Left kidney (tissue), 8 donors: ENCODE measurements at places on chromosomes 2 and 18. TPM values are rescaled to one million over a fixed set of nuclear protein-coding genes. Genes with fewer than 3 reads are reported as not detected.

Gene METTL21A
- 33.2 TPM for polyA plus RNA-seq

Gene EDAR
- 3.1 TPM for polyA plus RNA-seq

Gene YES1
- 75.3 TPM for polyA plus RNA-seq

Gene UNC80
- 2.2 TPM for polyA plus RNA-seq

Gene NPAS2
- 16.8 TPM for polyA plus RNA-seq

Gene RESP18
- polyA plus RNA-seq = not detected

Gene PTPRN
- 0.27 TPM for polyA plus RNA-seq

Gene PJVK
- 19.3 TPM for polyA plus RNA-seq

Gene SPATA3
- polyA plus RNA-seq = not detected

- DNase-seq = no peak
Measured at GRCh38 chr2:209694748-209695147, 76.9 kb upstream of the UNC80 start.

DNA sequence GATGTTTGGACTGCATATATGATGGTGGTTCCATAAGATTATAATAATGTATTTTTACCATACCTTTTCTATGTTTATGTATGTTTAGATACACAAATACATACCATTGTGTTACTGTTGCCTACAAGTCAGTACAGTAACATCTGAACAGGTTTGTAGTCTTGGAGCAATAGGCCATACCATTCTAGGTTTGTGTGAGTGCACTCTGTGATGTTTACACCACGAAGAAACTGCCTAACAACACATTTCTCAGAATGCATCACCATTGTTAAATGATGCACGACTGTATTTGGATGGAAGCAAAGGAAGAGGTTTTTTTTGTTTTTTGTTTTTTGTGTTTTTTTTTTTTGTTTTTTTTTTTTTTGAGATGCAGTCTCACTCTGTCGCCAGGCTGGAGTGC lies 9.5 kb downstream of the DUSP19 start:
- DNase-seq = no peak

GRCh38 chr2:30768036-30768686 lies 39.1 kb downstream of the CAPN13 start:
- DNase-seq = no peak

GRCh38 chr2:160110674-160111239 lies 48.3 kb upstream of the PLA2R1 start:
- DNase-seq = no peak

GRCh38 chr2:109402980-109403840 lies 210.6 kb downstream of the SEPTIN10 start:
- no peak for DNase-seq

DNA sequence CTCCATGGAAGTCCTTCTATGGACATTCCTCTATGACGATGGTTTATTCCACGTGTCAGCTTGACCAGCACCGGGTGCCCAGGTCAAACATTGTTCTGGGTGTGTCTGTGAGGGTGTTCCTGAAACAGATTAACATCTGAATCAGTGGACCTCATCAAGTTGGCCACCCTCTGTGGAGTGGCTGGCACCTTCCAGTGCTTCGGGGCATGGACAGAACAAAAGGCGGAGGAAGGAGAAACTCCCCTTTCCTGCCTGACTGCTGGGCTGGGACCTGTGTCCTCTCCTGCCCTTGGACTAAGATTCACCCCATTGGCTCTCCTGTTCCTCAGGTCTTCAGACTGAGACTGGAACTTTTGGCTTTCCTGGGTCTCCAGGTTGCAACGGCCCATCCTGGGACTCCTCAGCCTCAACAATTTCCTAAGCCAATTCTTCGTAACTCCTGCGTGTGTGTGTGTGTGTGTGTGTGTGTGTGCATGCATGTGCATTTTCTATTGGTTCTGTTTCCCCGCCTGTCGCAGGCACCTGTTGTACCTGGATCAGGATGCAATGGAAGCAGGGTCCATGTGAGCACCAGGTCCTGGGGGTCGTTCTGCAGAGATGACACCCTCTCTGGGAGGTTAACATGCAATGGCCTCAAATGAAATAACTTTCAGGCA lies 357.2 kb upstream of the SALL3 start:
- DNase-seq = no peak

GRCh38 chr2:229407170-229407569 lies 136.1 kb upstream of the PID1 start:
- no peak for DNase-seq

- DNase-seq = no peak
Measured at GRCh38 chr2:119113489-119113770, 45.1 kb downstream of the C1QL2 start.

GRCh38 chr2:69621440-69621839 lies 22.1 kb downstream of the AAK1 start:
- DNase-seq = no peak

DNA sequence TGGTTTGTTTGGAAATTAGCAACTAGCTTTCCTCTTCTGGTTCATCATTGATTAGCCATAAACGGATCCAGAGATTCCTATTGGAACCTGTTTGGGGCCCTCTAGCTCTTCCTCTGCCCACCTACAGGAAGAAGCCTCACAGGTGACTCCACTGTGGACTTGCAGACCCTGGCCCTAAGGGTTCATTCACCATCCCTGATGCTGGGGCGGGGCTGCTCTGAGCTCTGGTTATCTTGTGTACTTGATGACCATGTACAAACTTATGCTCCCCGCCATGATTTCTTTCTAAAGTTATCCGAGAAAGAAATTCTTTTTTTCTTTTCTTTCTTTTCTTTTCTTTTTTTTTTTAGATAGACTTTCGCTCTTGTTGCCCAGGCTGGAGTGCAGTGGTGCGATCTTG lies 33.9 kb upstream of the INHBB start:
- no peak for DNase-seq

DNA sequence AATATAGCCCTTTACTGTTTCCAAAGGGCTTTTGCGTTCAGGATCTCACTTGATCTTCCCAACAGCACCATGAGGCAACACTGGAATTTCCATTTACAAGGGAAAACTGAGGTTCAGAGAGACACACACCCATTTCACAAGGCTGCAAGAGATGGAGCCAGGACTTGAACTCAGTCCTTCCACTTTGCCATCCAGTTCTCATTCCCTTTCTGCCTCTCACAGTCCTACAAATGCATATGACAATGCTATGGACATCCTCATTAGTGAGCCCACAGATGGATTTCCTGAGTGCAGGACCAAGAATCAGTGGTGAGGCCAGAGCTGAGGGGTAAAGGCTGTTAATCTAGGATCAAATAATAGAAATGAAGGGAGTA lies 136.1 kb upstream of the MYCN start:
- DNase-seq = no peak

DNA sequence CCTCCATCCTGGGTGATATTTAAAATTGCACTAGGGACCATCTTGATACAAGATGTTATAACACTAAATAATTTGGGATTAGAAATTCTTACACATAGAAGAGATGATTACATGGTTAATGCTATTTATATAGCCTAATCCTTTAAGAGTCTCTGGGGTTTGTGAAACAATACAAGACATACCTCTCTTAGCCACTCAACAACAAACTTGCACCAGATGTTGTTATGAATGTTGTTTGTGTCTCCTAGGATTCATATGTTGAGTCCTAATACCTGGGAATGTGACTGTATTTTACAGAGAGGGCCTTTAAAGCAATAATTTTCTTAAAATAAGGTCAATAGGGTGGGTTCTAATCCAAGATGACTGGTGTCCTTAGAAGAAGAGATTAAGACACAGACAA lies 678.3 kb downstream of the NYAP2 start:
- no peak for DNase-seq

- no peak for DNase-seq
Measured at GRCh38 chr2:118148809-118149208, 60.5 kb downstream of the INSIG2 start.

DNA sequence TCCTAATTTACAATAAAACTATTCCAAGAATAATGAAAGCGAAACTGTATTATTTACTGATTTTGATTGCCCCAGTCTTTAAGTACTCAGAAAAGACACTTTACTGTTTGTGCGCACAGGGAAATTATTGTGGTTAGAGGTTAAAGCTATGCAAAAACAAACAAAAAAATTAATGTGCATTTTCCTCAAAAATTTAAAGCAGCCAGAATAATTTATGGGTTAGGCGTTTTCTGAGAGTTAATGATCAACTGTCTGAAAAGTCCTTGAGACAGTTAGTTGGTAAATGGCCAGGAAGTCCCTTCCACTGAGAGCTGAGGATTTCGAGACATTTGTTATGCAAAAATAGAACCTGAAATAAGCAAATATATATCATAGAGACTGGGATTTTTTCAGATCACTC lies 143.3 kb downstream of the IRS1 start:
- DNase-seq = no peak

- no peak for DNase-seq
Measured at GRCh38 chr2:223451-223850, 40.4 kb downstream of the SH3YL1 start.

GRCh38 chr2:16325976-16326510 lies 339.6 kb downstream of the CYRIA start:
- DNase-seq = no peak

GRCh38 chr2:134406311-134406710 lies 152.4 kb downstream of the MGAT5 start:
- no peak for DNase-seq

DNA sequence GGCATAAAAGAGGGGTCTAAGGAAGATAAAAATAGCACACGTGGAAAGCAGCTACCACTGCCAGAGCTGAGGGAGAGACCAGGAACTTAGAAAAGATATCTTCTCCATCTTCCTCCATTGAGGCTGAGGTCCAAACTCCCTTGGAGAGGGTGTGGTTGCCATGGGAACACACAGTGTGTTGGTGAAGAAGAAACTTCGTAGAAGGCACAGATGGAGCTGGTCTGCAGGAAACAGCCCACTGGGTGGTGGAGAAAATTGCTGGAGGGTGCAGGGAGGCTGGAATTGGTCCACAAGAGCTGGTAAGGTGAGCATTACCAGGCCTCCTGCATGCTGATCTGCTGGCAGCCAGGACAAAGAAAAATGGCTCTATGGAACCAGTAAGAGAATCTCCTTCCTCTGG lies 191.0 kb downstream of the HRH4 start:
- no peak for DNase-seq

DNA sequence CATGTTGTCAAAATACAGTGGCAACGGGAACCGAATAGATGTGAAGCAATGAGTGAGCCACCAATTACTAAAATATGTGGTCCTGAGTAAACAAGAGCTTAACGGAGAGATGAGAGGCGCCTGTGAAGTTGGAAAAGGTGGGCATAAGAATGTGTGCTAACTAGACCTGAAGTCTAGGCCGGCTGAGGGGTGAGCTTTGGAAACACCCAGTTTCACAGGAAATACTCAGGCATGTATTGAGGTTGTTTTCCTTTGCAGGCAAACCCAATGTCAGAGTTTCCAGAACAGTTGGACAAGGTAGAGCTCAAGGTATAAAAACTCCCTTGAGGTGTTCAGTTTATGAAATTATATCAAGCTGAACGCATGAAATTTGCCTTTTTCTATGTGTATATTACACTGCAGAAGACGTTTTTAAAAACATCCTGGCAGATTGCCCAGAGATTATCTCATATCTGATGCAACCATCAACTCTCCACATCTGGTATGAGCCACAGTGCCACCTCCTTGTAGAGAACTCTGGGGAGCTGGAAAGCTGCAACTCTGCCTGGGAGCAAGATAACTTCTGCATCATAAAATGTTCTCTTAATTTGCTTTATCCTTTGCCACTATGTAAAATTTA lies 3.9 kb upstream of the WDSUB1 start:
- DNase-seq = no peak

GRCh38 chr2:147222506-147222905 lies 622.3 kb upstream of the ACVR2A start:
- DNase-seq = no peak

GRCh38 chr2:144325086-144325485 lies 194.8 kb downstream of the ZEB2 start:
- DNase-seq = peak; percentile 14

- DNase-seq = no peak
Measured at GRCh38 chr2:58930537-58930936, 689.4 kb upstream of the FANCL start.

DNA sequence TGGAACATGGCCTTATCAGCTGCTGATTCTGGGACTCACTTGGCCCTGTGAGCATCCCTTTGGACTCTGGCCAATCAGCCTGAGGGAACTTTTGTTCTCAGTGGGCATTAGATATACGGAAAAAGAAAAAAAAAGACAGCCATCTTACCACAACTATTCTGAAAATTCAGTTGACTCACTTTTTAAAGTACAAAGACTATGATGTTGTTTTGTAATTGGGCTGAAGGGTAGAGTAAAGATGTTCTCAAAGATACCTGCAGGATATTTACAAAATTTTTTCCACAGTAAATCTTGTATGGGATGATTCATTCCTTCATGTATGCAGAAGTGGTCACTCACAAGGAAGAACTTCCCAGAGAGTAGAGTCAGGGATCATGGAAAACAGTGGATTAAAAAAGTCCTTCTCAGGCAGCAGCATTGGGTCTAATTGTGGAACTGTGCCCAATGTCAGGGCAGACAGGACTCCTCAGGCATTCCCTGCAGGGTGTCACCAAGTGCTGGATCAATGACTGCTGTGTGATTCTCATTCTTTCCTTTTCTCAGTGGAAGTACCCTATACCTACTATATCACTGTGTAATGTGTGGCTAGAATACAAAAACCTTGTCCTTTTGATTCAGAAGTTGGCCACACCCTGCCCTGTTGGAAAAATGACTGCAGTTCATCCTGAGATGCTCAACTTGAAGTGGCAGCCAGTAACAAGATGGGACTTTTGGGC lies 35.4 kb downstream of the SULT1C4 start:
- no peak for DNase-seq
